D341Med (cell line): ENCODE measurements at places on chromosomes 2 and 18.

GRCh38 chr2:154455866-154456265 lies 242.6 kb upstream of the KCNJ3 start:
- DNase-seq: no peak

DNA sequence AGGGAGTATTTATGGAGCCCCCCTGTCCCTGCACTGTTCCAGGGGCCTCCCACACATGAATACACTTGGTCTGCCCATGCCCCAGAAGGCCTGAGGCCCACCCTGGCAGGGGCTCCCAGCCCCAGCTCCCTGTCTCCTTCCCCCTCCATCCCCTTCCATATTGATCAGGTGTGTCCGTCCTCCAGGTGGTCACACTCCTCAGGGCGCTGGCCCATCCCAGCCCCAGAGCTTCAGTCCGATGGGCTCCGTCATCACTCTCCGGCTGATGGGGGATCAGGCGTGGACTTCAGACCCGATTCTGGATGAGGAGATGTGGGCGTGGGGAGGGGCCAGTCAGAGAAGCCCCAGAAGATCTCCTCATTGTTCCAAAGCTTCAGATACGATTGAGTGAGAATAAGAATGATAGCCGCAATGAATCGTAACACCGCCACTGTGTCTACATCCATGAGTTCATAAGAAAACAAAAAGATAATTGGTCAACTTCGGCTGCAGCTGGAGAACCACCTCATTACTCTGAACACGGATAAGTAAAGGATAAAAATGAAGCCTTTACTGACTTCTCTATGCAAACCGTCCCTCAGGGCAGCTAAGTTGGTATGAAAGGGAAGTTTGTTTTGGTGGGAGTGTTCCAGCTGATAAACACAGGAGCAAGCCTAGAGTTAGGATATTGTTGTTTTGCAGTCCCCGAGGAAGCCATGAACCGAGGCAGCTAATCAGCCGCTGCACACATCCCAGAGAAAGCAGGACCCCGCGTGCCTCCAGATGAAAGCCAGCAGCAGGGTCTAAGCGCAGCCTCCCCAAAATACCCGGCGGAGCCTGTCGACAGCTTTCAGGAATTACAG lies 279.5 kb downstream of the NDUFA10 start:
- DNase-seq: no peak

- DNase-seq: no peak
These were observed 65.4 kb upstream of the WDR75 start for GRCh38 chr2:189375842-189376241.

GRCh38 chr2:6934758-6935651 lies 17.8 kb downstream of the RNF144A start:
- DNase-seq: no peak

GRCh38 chr18:74375999-74376398 lies 60.4 kb downstream of the C18orf63 start:
- no peak for DNase-seq

- no peak for DNase-seq
These were observed 51.9 kb upstream of the CREB1 start for GRCh38 chr2:207477896-207478295.

GRCh38 chr2:240275386-240275785 lies 134.9 kb upstream of the OTOS start:
- DNase-seq: no peak

- no peak for DNase-seq
These were observed 564 bp upstream of the TTR start for GRCh38 chr18:31591113-31591512.

GRCh38 chr2:82027921-82028615 lies 1723.5 kb upstream of the LRRTM1 start:
- no peak for DNase-seq

- DNase-seq: no peak
These were observed 408.8 kb downstream of the HRH4 start for GRCh38 chr18:24869285-24869684.

- DNase-seq: no peak
These were observed 662.1 kb downstream of the LRP1B start for GRCh38 chr2:141468761-141469160.

DNA sequence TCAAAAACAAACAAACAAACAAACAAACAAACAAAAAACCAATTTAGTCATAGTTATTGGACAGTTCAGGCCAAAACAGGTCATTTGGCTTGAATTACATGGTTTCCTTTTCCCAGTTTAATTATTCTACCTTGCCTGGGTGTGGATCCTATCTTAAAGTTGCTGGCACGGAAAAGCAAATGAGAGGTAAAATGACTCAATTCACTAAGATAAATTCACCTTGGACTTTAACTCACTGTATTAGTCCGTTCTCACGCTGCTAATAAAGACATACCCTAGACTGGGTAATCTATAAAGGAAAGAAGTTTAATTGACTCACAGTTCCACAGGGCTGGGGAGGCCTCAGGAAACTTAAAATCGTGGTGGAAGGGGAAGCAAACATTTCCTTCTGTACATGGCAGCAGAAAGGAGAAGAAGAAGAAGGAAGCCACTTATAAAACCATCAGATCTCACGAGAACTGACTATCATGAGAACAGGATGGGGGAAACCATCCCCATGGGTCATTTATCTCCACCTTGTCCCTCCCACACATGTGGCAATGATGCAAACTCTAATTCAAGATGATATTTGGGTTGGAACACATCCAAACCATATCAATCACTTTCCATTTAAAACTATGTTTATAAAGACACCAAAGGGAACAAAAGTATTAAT lies 22.5 kb upstream of the TRAPPC8 start:
- DNase-seq: no peak

DNA sequence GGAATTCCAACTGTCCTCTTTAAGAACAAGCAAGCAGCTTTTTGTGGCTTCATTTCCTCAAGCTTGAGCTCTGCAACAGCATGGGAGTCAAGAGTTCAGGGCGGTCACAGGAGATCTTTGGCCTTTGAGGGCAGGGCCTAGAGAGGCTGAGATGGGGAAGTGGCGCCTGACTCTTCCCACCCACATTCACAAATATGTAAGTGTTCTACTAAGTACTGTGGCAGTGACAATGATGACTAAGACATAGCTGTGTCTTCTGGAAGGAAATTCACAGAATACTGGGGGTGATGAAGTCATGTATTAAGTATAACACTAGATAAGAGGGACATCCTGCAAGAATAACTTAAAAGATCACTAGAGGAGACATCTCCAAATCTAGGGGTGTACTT lies 15.0 kb downstream of the RND3 start:
- DNase-seq: no peak

GRCh38 chr18:70197844-70198243 lies 7.6 kb downstream of the RTTN start:
- no peak for DNase-seq

DNA sequence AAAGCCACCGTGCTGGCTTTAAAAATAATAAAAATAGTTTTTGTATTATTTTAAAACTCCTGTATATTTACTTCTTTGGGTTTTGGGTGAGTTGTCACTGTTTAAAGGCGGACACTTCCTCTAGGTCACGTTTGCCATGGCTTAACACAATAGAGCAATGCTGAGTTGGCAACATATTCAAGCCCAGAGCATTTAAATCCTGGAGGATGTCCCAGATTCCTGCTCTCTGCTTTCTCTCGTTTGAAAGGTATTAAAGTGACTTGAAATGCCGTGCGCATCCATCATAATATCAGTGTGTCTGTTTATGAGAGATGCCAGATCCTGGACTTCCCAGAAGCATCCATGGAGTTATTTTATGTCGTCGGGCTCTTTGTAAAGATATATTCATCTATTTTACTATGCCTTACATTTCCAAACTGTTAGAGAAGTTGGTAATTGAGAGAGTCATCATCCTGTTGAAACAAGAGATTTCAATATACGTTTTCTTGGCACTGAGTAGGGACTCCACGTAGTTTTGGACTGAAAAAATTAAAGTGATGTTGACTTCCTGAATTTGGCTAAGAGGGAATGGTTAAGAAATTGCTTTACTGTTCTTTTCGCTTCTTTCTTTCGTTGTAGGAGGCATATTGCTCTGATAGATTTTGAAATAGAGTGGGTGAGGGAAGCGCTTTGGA lies 150.6 kb downstream of the ZNF236 start:
- no peak for DNase-seq

GRCh38 chr2:239965318-239965717 lies 59.8 kb downstream of the NDUFA10 start:
- no peak for DNase-seq

- no peak for DNase-seq
These were observed 154.4 kb upstream of the CREB1 start for GRCh38 chr2:207375207-207375875.

DNA sequence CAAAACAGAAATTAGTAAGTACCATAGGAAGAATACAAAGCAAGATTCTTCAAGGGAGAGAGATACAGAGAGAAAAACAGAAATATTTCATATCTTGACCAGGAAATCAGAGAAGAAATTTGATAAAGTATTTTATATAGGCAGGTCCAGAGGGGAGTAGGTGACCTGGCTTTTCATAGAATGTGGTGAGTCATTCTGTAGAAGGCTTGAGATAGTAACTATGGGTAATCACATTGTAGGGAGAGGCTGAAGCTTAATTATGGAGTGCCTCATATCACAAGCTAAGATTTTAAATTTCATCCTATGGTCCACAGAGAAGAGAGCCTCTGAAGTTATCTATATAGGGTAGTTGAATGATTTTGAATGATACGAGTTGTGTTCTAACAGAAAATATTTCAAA lies 195.0 kb upstream of the CYRIA start:
- no peak for DNase-seq

DNA sequence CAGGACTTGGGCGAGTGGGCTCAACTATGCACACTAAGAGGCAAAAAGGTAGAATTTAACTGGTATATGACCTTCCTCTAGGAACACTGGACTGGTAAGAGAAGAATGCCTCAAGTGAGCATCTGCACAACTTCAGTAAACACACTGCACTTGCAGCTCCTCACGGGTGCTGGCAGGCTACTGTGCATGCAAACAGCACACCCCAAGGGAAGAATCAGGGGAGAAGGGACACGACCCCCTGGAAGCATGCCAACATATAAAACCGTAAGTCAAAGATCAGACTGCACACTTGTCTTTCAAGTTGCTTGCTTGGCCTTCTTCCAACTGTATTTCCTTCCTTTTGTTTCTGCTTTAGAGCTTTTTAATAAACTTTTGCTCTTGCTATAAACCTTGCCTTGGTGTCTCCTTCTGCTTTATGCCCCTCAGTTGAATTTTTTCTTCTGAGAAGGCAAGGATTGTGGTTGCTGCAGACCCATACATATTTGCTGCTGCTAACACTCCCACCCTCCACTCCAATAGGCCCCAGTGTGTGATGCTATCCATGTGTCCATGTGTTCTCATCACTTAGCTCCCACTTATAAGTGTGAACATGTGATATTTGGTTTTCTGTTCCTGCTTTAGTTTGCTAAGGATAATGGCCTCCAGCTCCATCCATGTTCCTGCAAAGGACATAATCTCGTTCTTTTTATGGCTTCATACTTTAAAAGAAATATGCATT lies 263.7 kb upstream of the SPOPL start:
- DNase-seq: no peak

- no peak for DNase-seq
These were observed 11.6 kb downstream of the TRPM8 start for GRCh38 chr2:233928594-233929351.

- no peak for DNase-seq
These were observed 262.4 kb upstream of the SALL3 start for GRCh38 chr18:78717051-78717765.

- no peak for DNase-seq
These were observed 26.6 kb upstream of the ZCCHC2 start for GRCh38 chr18:62496262-62496661.

GRCh38 chr18:36323421-36323820 lies 25.9 kb downstream of the FHOD3 start:
- DNase-seq: no peak

GRCh38 chr18:45998244-45998643 lies 31.1 kb upstream of the EPG5 start:
- no peak for DNase-seq

- no peak for DNase-seq
These were observed 13.4 kb upstream of the DLGAP1 start for GRCh38 chr18:4468511-4468910.

DNA sequence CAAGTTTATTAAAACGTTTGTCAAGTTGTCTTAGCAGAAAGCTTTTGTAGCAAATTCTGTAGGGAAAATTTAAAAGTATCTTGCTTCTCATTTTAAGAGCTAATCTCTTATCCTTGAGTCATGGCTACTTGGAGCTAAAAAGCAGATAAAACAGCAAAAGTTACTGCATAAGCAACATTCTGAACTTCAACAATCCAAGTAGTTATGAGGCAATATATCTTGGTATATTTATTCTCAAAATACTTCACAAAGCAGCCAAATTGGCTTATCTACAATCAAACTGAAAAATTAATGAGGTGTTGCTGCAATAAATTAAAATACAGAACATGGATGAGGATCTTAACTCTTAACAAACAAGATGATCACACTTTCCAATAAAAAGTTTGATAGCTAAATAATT lies 306.5 kb downstream of the PIEZO2 start:
- no peak for DNase-seq

GRCh38 chr2:174083843-174084458 lies 118.8 kb upstream of the SP3 start:
- no peak for DNase-seq

DNA sequence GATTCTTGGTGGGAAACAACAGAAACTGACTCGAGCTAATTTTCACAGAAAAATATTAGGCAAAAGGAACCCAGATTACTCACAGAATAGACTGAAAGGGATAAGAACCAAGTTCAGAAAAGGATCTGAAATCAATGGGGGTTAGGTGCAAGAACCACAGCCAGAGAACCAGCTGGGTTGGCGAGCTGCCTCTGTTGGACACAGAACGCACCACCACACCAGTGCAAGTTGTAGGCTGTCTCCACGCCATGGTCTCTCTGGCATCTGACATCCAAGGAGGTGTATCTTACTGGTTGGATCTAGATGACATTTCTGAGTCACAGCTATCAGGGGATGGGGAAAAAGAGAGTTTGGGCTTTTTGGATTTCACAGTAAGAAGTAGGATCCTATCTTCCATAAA lies 18.6 kb upstream of the ONECUT2 start:
- no peak for DNase-seq

GRCh38 chr2:223762853-223763252 lies 74.5 kb downstream of the AP1S3 start:
- no peak for DNase-seq

- no peak for DNase-seq
These were observed 475 bp downstream of the SLC4A1AP start for GRCh38 chr2:27664154-27664574.

- DNase-seq: no peak
These were observed 18.0 kb downstream of the NAB1 start for GRCh38 chr2:190666895-190667294.
